GM04503 (cell line): ENCODE measurements at places on chromosomes 2 and 18.

DNA sequence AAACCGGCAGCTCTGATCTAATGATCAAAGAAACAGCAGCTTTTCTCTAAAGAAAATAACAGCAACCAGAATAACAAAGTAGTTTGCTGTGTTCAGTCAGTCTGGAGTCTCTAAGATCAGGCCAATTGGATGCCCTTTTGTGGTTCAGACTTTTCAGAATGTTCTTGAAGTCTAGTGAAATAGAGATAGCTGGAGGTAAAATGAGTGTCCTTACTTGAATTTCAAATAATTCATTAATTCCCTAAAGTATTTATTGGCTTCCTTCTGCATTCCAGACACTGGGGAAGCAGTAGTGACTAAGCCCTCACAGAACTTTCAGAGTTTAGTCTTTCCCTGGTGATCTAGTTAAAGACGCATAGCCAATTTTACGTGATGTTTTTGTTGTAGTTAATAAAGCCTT is 58.7 kb downstream of the C18orf54 start:
- peak; percentile 17 for DNase-seq

DNA sequence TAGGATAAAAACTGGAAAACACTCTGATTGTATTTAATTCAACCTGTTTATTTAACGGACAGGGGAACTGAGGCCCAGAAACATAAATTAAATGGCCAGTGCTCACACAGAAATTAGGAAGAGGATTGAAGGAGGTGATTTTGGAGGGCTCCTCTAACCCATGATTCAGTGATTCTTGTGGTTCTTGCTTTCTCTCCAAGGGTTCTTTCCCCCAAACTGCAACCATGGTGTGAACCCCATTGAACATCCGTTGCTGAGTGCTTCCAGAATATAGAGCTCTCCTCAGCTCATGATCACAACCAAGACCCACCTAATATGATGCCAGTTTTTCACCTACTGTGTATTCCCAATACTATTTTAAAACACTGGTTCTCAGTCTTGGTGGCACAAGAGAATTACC is 41.4 kb downstream of the BMP10 start:
- no peak for DNase-seq

GRCh38 chr2:19529677-19530076 is 171.3 kb upstream of the OSR1 start:
- no peak for DNase-seq

GRCh38 chr18:75739682-75740081 is 312.2 kb upstream of the SMIM21 start:
- DNase-seq = no peak

DNA sequence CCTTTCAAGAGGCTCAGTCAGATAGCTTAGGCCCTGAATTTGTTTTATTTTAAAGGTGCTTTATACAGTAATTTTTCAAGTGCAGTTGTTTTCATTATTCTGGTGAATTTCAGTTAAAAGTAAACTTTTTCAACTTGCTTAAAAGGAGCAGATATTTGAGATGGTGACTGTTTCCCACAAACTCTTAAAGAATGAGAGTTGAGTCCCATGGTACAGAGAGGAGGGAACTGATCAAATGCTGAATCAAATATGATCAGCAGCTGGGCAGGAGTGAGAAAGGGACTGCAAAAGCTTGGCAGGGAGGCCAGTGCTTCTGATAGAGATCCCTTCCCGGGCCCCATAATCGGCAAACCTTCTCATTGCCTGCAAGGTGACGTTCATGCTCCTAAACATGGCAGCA is 91.2 kb downstream of the KCNS3 start:
- no peak for DNase-seq
